ENCODE measurements at places on chromosomes 5 and 9.

DNA sequence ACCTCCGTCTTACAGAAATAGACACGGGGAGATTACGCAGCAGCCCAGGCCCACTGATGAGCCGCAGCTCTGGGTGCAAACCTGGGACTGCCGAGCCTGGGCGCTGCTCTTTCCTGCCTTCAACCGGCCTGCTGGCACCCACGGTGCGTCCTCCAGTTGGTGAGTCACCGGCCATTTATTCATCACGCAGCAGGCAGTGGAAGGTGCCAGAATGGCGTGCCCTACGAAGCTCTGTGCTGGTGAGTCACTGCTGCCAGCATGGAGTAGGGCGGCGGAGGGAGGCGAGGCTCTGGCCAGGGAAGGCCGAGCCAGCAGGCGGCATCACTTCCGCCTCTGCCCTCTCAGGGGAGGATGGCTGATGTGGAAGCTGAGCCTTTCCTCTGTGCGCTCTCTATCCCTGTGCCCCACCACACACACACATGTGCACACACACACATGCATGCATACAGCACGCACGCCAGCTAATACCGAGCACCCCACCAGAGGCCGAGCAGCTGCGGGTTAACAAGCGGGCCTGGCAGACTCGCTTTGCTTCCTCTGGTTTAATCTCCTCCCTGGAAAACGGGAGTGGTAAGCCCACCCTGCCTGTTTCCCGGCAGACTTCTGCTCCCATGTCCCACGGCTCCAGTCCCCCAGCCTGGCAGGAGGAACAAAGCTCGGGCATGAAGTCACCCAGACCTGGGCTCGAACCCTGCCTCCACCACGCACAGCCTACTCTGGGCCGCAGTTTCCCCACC lies 39.2 kb downstream of the OLFM1 start:
- DNase-seq, result no peak

GRCh38 chr5:9479361-9479760 lies 66.5 kb downstream of the SEMA5A start:
- DNase-seq, result no peak

DNA sequence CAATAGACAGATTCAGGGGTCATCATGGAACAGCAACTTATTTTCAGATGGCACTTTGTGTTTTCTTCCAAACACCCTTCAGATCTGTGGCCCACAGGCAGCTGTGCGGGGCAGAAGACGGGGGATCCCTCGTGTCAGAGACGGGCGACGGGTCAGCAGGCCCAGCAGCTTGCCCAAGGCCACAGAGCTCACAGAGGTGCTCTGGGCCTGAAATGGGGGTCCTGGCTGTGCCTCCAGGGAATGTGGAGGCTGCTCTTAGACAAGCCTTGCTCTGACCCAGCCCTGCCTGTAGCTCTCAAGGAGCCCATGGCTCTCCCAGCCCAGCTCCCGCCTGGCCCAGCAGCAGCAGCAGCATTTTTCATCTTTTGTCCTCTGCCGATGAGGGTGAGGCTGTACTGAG lies 40.9 kb upstream of the SARDH start:
- no peak for DNase-seq

DNA sequence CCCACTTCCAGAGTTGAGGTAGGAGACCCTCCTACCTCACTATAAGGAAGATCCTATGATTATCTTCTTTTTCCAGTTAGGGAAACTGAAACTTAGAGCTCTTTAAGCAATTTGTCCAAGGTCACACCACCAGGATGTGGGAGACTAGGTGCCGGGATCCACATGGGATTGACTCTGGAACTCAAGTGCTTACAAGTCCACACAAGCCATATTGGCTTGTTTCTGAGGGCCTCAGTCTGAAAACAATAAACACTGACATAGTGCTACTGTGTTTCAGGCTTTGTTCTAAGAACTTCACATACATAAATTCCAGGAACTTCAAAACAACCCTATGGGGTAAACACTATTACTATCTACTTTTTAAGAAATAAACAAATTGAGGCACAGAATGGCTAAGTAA lies 481.3 kb downstream of the ZSWIM6 start:
- no peak for DNase-seq

DNA sequence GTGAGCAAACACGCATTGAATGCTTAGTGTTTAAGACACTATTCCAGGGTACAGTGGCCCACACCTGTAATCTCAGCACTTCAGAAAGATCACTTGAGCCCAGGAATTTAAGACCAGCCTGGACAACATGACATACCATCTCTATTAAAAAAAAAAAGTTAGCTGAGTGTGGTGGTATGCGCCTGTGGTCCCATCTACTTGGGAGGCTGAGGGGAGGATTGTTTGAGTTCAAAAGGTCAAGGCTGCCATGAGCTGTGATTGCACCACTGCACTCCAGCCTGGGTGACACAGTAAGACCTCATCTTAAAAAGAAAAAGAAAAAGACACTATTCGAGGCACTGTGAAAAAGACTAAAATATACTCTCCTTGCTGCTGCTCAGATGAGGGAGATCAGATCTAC lies 240.7 kb downstream of the NR3C1 start:
- no peak for DNase-seq

- DNase-seq, result no peak
These were observed 57.1 kb upstream of the RNU6ATAC start for GRCh38 chr9:134221273-134222017.

DNA sequence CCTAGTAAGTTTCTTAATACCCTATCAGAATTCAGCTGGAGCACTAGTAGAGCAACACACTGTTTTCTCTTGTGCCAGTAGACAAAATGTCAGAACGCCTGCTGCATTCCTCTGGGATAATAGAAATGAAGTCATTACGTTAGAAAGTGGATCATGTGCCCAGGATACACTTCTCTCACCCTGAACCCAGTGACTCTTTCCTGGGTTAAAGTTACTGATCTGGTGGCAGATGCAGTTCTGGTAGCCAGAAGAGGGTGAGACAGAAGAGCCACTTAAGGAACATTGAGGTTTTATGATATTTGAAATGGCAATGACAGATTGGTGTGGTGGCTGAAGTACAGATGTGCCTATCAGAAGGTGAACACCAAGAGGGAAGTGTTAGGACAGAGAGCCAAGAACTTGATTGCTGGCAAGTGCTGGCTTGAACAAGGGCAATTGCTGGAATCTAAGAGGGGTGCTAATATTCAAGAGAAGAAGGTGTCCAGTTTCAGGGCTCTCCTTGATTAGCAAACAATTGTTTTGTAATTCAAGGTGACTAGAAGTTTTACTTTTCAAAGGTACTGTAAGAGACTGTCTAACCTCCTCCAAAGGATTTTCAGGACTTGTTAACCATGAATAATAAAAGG lies 93.7 kb upstream of the ERBIN start:
- DNase-seq, result no peak

- no peak for DNase-seq
These were observed 2.9 kb downstream of the BOD1 start for GRCh38 chr5:173613433-173614159.

All from NCI-H1436 (cell line).